ENCODE measurements at places on chromosomes 4 and X.

GRCh38 chr4:95549246-95550114, 707 bp upstream of the UNC5C start:
- no peak for DNase-seq

GRCh38 chrX:33211356-33212260, at the start of gene DMD:
Gene DMD (minus strand): TSS chrX:33211549. CDS start chrX:33211312, 237 bp downstream.
- DNase-seq: no peak

DNA sequence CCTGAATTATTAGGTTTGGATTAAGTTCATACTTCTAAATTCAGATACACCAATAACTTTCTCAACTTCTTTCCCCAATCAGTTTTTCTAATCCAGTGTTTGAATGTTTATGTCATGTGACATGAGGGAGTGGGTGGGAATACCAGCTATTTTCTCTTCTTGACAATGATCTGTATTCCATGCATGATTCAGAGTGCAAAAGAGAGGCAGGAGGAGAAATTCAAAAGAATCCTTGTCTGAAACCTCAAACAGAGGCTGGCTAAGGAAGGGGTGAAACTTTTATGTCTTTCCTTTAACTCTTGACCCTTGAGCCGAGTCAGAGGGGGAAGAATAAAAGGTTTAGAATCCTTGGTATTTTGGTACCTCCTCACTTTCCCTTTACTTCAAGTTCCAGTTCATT, 544.7 kb downstream of the SPRY1 start:
- DNase-seq: no peak

DNA sequence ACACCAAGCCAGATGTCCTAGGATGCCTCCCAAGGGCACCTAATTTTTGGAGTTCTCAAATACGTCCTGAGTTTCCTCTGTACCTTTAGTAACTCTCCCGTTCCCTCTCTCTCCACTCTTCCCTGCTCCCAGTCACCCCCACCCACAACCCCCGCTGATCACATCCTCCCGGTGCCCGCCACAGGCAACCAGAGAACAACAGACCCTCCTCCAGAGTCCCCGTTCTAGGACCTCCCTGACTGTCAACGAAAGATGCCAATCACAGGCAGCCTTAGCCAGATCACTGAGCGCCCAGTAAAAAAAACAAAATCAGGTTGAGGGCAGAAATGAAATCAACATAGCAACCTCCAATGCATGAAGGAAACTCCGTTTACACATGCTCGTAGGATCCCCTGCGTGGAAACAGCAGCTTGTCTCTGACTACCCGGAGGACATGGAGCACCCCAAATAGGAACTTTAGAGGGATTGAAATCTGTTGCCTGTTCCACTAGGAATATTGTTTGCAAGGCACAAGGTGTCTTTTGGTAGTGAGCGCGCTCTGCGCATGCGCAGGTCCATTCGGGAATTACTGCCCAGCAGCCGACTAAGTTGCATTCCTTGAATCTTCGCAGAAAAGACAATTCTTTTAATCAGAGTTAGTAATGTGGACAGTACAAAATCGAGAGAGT, at the start of gene GABRB1:
GABRB1 (plus strand) TSS at position 557 of the 668 bp plus-strand sequence.
- no peak for DNase-seq

DNA sequence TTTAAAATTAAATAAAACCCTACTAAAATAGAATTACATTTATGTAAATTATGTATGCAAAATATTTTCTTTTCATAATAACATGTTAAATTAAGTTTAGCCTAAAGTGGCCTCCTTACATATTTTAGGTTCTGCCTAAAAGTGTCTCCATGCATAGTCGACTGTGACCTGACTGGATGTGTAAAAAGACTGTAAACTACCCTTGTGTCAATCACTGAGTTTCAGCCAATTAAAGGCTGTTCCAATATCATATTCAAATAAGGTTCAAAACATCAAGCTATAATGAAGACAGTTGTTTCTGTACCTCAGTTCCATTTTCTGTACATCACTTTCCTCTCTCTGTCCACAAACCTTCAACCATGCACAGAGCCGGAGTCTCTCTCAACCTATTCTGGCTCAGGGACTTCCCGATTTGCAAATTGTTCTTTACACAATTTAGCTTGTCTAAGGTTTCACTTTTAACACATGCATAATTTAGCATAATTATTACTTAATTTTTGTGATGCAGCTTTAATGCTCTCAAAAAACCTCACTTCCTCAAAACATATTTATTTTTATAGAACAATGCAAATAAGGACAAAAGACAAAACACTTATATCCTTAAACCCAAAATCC, 60.1 kb downstream of the SH3RF1 start:
- no peak for DNase-seq

GRCh38 chr4:92988301-92988700, 684.5 kb downstream of the GRID2 start:
- DNase-seq: no peak

- DNase-seq: no peak
Observed at GRCh38 chr4:40608628-40609027, 21.0 kb downstream of the RBM47 start.

DNA sequence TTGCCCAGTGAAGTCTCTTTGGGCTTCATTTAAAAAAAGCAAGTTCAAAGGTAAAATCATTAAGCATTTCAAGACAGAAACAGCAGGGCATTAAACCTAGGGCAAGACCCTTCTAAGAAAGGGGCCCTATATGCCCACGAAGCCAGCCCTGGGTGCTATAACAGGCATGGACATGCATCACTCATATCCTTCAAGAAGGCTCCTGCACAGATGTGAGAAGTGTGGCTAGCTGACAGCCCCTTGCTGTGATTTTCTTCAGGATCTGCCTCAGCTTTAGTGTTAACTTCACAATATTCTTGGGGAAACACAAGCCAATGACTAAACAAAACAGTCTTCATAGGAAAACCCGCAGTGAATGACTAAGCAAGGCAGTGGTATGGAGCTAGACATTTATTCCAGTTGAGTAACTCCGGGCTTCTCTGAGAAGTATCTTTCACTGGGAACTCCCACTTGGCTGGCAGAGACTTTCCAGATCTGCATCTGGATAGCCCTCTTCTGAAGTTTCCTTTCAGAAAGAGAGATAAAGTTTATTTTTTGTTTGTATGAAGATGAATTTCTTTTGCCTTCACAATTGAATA, 11.9 kb upstream of the MAOA start:
- no peak for DNase-seq

DNA sequence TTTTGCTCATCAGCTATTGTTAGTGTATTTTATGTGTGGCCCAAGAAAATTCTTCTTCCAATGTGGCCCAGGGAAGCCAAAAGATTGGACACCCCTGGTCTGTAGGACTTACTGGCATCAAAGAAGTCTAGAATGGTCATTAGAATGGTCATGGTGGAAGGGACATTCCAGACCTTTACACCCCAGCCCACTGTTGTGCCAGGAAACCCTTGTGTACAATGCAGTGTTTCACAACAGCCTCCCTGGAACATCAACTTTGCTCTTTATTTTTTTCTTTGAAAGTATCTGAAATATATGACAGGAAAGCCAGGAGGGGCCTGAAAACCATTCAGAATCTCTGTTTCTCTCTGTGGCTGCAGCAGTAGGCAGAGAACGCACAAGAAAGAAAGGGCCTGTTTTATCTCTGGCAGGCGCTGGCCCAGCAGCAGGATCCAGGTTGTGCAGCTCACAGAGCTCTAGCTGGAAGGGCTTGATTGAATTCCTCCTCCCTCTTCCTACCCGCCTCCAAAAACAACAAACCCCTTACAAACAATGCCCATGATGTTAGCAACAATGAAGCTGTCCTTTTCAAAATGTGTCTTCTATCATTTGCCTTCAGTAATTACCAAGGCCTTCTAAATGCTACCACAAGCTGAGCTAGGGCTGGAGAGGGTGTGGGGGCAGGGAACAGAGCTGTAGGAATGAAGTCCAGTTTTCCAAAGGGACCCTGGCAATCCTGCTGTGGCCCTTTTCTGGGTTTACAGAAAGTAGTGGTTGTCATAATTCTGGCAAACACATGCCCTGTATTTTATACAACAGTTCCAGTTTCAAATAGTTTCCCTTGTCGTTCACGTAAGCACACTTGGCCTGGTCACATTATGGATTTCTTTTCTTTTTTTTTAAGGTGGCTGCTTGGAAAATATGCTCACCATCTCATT, 32.3 kb upstream of the TFDP3 start:
- no peak for DNase-seq

- no peak for DNase-seq
Observed at GRCh38 chr4:77052352-77052751, 23.4 kb downstream of the CCNI start.

- no peak for DNase-seq
Observed at GRCh38 chr4:176001151-176002006, 64.3 kb upstream of the WDR17 start.

DNA sequence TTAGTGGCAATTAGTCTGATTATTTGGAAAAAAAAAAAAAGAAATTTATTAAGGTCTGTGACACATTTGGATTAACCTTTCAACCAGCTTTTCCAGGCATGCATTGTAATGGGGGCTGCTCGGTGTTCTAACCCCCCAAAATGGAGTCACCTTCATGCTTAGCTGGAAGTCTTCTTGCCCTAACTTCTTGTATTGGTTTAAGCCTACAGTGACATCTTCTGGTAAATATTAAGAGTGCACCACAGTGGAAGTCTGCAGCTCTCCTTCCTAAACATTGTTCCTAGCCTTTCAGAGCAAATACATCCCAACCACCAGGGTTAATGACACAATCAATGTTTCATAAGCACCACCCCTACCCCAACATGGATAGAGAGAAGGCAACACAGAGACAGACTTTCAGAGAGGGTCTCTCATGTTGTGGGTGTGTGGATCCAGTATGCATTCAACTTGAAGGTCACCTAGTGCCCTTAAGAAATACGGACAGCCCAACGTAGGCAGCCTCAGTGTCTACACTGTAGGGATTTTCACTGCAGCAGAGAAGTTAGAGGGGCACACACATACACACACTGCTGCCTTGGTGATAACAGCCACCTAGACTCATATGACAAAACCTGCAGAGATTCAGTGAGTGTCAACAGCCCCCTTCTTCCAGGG, 142.9 kb upstream of the MBNL3 start:
- no peak for DNase-seq

- DNase-seq: no peak
Observed at GRCh38 chr4:189202182-189202868, 738.3 kb upstream of the FRG1 start.

GRCh38 chr4:37735578-37735977, 49.4 kb upstream of the RELL1 start:
- DNase-seq: no peak

GRCh38 chrX:150856101-150856500, 42.4 kb downstream of the CD99L2 start:
- DNase-seq: no peak

- DNase-seq: no peak
Observed at GRCh38 chr4:1008840-1009541, 2.4 kb upstream of the FGFRL1 start.

DNA sequence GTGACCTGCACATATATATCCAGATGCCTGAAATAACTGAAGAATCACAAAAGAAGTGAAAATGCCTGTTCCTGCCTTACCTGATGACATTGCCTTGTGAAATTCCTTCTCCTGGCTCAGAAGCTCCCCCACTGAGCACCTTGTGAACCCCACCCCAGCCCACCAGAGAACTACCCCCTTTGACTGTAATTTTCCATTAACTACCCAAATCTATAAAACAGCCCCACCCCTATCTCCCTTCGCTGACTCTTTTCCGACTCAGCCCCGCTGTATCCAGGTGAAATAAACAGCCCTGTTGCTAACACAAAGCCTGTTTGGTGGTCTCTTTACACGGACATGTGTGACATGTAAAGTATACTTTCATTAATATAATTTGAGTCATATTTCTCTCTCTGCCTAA, 320.3 kb upstream of the TECRL start:
- no peak for DNase-seq

GRCh38 chr4:92551616-92552015, 247.8 kb downstream of the GRID2 start:
- DNase-seq: no peak

GRCh38 chr4:142719854-142720541, 126.1 kb downstream of the INPP4B start:
- DNase-seq: no peak

GRCh38 chr4:85244638-85245037, 230.3 kb upstream of the ARHGAP24 start:
- DNase-seq: no peak

- no peak for DNase-seq
Observed at GRCh38 chrX:38692961-38693360, 108.3 kb upstream of the MID1IP1 start.

GRCh38 chr4:10295301-10295700, 161.9 kb downstream of the ZNF518B start:
- no peak for DNase-seq

GRCh38 chr4:111512081-111512783, 633.0 kb upstream of the FAM241A start:
- no peak for DNase-seq

GRCh38 chr4:3107271-3107670, 32.8 kb downstream of the HTT start:
- no peak for DNase-seq

- DNase-seq: no peak
Observed at GRCh38 chrX:9163214-9163709, 129.3 kb upstream of the FAM9B start.

DNA sequence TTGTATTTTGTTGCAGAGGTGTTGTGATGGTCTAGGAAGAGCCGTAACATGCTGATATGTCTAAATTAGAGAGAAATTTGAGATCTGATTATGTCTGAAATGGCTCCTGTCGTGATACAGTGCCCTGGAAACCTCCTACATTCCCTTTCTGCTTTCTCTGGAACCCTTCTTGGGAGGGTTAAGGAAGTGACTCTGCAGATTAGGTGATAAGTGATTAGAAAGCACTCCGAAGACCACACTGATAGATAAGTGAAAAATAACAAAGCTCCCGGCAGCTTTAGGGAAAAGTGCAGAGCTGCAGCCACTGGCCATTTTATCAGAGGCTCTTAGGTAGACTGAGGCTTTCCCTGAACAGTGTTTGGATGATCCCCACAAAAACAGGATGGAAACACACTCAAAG, 110.6 kb downstream of the MGST2 start:
- no peak for DNase-seq

GRCh38 chr4:118957722-118958445, 69.2 kb downstream of the SYNPO2 start:
- no peak for DNase-seq

GRCh38 chr4:24894846-24895245, 18.0 kb downstream of the CCDC149 start:
- no peak for DNase-seq

- DNase-seq: no peak
Observed at GRCh38 chrX:41722214-41722613, 1.8 kb upstream of the GPR82 start.

DNA sequence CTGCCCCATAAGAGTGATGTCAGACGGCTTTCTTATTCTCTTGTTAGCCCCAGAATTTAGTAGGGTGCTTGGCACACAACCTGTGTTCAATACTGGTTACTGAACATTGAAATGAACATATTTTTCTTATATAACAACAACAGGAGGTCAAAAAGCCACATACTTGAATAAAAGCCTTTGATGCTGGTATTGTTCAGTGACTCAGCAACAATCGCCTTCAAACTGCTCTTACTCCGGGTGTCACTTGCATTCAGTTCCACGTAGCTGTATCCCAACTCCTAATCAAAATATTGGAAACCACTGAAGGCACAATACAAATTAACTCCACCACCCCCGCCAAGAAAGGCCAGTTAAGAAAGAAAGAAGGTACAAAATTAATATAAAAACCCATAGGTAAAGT, 61.5 kb downstream of the RFC1 start:
- no peak for DNase-seq
